Body of pancreas (tissue), 4 donors: ENCODE measurements at places on chromosomes 4 and X.

DNA sequence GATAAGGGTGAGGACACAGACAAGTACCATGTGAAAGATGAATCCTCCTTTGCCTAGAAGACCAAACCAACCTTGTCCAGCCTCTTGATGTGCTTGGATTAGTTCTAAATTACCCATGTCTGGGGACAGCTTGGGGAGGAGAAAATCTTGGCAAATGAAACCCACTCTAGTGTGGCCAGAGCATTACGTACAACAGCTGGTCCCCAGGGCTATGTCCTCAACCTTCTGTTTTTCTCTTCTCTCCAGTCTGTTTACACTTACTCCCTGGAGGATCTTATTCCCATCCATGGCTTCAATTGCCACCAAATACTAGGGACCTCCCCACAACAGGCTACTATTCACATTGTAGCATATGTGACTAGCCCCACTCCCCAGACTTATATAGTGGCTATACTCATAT is 384.5 kb downstream of the OPHN1 start:
- no peak for DNase-seq

GRCh38 chr4:151950993-151951670 is 190.3 kb upstream of the GATB start:
- no peak for DNase-seq

GRCh38 chr4:140084385-140084784 is 69.6 kb downstream of the MAML3 start:
- DNase-seq, result no peak

DNA sequence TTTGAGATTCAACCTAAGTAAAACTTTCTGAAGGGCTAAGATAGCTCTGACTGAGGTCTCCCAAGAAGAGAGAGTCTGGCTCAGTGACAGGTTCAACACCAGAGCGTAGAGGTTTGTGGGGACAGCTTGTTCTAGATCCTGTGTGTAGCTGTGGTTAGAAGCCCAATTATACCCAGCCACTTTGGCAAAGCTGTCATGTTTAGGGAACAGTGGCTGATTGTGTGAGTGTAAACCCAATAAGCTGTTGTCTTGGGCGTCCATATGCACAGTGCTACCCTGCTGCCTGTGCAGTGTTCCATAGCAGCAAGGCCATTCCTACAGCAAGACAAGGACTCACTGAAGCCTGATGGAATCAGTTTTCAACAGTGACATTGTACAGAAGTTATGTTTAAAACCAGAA is 11.2 kb upstream of the SCRG1 start:
- no peak for DNase-seq

DNA sequence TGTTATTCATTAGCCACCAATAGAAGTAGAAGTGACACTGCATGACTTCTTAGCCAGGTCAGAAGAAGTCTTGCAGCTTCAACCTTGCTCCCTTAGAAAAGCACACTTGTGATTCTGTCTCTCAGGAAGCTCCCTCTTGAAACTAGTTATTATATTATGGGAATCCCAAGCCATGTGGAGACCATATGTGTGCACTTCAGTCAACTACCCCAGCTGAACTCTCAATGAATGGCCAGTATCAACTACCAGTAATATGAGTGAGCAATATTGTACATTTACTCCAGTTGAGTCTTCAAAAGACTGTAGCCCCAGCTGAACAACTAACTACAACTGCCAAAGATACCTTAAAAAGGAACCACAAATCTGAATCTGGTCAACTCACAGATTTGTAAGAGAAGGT is 77.1 kb upstream of the GABRA3 start:
- DNase-seq, result no peak

DNA sequence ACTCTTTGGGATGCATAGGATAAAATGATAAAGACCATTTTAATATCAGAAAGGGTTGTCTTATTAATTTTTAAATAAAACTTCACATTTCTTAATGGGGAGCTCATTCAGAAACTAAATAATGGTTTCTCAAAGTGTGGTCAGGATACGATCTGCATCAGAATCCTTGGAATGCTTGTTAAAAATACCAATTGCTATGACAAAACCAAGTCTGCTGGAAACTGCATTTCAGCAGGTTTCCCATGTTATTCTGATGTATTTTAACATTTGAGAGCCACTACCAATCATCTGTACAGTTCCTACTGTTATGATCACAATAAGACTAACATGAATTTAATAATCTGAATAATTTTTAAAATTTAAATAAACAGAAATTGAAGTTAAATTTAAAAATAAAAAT is 115.1 kb downstream of the SOWAHB start:
- no peak for DNase-seq

DNA sequence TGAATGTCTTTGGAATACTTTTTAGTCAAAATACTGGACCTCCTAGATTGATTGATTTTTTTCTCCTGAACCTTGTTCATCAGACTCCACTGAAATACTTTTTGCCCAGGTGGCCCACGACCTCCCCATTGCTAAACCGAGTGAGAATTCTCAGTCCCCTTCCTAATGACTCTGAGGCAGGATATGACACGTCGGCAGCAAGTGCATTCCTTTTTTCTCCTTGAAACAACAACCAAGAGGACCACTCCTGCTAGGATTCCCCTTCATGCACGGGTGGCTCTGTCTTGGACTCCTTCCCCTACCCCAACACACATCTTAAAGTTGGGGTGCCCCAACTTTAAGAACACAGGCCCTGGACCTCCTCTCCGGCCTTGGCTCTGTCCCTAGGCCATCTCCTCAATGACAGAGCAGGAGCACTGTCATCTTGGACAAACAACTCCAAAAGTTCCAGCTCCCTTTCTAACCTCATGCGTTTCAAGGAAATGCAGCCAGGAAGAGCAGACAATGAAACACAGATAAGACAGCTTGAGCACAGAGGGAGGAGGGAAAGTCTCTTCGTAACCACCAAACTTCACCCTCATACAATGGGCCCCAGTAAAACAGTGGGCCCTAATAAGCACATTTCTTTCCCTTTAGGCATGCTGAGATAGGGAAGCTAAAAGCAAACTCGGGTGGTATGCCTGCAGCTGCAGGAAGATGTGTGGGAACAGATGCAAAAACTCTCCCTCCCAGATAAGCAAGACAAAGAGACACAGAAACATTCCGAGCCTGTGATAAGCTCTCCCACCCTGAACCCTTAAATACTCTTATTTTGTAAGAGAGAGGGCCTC is 33.9 kb downstream of the ZBTB49 start:
- no peak for DNase-seq

- no peak for DNase-seq
Measured at GRCh38 chrX:134158821-134159512, 78.0 kb upstream of the CCDC160 start.

DNA sequence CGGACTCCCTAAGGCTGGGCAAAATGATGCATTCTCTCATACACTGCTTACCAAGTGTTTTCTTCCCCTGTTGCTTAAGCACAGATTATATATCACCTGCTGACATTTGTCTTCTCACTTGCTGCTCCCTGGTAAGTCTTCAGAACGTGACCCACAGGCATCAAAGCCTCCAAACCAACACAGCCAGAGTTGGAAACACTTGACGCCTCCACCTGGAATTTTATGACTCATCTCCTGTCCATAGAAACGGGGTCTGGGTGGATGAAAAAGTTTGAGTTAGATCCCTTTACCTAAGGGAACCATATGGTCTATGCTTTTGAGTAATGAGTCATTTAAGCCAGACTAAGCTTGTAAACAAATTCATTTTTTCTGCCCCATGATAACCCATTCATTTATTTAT is 251.6 kb downstream of the USP46 start:
- no peak for DNase-seq

DNA sequence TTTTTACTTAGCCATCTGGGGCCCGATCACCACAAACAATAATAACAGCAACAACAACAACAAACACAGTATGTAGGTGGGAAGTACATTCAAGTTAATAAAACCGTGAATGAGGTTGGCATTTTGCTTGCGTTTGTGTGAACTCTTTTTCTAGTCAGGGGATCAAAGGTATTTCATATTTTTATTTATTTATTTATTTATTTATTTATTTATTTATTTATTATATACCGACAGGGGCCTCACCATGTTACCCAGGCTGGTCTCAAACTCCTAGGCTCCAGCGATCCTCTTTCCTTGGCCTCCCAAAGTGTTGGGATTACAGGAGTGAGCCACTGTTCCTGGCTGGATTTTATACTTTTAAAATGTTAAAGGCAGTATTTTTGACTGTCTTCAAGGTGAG is 325.4 kb downstream of the RAPGEF2 start:
- no peak for DNase-seq

DNA sequence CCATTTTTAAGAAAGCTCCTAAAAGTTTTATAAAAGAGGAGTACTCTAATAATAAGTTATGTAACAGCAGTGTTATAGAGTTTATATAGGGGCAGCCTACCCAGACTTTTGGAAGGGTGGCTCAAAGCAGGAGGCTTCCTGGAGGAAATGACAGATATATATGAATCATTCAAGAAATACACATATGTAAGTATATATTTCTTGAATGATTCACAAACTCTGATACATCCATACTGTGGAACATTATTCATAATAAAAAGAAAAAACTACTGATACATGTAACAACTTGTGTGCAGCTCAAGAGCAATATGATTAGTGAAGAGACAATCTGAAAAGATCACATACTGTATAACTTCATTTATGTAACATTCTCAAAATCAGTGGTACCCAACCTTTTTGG is 166.2 kb downstream of the WDFY3 start:
- DNase-seq, result no peak

DNA sequence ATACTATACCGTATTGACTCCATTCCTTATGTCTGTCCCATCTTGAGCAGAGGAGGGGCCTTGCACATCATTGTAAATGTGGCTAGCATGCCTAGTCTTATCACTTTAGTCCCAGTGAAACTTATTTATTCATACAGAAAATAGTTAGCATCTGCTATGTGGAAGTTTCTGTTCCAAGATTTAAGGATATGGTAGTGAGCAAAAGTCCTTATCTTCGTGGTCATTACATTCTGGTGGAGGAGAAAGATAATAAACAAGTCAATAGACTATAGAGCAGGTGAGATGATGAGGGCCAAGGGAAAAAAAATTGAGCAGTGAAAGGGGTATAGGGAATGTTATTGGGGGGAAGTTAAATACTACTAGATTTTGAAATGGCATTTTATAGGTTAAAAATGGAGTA is 63.4 kb upstream of the PRRG3 start:
- no peak for DNase-seq

DNA sequence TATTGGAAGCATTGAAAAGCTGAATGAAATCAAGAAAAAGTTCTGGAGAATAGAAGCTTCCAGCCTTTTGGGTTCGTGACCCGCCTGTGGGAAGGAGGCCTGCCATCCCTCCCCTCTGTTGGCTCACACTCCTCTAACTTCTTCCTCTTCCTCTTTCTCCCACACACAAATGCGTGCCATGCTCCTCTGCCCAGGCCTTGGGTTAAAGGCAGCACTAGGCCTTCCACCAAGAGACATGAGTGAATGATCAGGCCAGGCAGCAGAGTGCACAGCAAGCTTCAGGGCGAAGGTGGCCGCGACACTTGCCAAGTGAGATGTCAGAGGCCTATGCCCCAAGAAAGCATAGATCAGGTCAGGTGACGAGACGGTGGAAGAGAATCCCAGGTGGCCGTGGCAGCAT is 38.4 kb downstream of the FAM193A start:
- no peak for DNase-seq

- DNase-seq, result no peak
Measured at GRCh38 chr4:69056150-69056549, 40.1 kb upstream of the UGT2B7 start.

GRCh38 chr4:43932448-43932847 is 516.2 kb downstream of the KCTD8 start:
- DNase-seq, result no peak

GRCh38 chrX:128460835-128461234 is 408.6 kb upstream of the ACTRT1 start:
- DNase-seq, result no peak

DNA sequence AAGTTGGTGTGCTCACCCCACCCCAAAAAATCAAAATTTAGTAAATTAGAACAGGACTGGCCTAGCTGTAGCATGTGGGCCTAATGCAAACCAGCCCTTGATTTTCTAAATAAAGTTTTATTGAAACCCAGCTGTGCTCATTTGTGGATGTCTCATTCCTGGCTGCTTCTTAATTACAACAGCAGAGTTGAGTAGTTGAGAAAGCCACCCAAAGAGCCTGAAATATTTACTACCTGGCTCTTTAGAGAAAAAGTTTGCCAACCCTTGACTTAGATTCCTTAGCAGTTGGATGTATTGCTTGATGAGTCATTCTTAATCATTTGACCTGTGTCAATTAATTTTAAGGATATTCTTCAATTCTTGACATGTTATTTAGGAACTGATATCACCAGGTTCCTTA is 168.3 kb upstream of the PUDP start:
- DNase-seq, result no peak

DNA sequence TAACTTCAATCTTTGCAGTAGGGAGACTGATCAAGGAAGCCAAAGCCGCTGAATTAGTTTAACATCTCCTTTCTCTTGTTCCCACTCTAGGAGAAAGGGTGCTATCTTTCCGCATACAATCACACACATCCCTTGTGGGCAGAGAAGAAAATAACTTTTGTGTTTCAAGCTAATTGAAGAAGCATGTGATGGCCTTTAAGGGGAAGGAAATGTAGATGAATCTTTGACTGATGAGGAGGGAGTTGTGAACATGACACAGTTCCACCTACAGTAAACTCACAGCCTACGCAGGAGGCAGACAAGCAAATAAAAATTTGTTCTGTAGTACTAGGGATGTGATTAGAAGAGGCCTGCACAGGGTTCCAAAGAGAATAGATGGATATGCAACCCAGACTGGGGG is 14.7 kb upstream of the SPATA4 start:
- DNase-seq, result no peak

DNA sequence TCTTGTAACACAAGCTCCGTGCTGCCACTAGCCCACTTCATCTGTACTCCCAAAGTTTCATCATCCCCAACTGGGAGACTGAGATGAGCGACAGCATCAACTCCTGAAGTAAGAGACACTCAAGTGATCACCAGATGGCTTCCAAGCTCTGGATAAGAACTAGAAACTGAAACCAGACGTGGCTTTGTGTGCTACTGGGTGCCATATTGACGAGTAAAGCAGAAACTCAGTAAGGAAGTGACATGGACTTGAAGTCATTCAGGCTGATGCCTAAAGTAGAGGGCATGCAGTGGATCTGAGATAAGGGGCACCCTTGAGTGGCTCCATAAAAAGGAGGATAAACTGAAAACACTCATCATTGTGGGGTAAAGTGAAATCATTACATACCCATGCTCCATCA is 72.4 kb downstream of the PCYT1B start:
- DNase-seq, result no peak

GRCh38 chr4:156778093-156778492 is 193.5 kb downstream of the PDGFC start:
- no peak for DNase-seq

GRCh38 chr4:38491854-38492478 is 172.0 kb upstream of the KLF3 start:
- no peak for DNase-seq

DNA sequence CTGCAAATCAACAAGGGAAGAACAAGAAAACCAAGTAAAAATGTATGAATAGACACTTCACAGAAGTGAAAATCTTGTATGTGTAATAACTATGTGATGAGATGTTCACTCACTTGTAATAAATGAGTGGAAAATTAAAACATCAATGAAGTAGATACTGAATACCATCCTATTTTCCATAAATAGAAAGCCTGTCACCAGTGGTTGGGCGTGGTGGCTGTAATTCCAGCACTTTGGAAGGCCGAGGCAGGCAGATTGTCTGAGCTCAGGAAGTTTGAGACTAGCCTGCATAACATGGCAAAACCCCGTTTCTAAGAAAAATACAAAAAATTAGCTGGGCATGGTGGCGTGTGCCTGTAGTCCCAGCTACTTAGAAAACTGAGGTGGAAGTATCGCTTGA is 53.5 kb upstream of the SOD3 start:
- DNase-seq, result no peak

- DNase-seq, result no peak
Measured at GRCh38 chrX:17417372-17417771, 42.4 kb downstream of the NHS start.

GRCh38 chr4:173516621-173517524 is 13.2 kb downstream of the HAND2 start:
- DNase-seq, result no peak
